LHCN-M2 (cell line): ENCODE measurements at places on chromosomes 7 and 10.
A peak's percentile ranks its signal among the peaks of the same experiment; 100 is the strongest.

DNA sequence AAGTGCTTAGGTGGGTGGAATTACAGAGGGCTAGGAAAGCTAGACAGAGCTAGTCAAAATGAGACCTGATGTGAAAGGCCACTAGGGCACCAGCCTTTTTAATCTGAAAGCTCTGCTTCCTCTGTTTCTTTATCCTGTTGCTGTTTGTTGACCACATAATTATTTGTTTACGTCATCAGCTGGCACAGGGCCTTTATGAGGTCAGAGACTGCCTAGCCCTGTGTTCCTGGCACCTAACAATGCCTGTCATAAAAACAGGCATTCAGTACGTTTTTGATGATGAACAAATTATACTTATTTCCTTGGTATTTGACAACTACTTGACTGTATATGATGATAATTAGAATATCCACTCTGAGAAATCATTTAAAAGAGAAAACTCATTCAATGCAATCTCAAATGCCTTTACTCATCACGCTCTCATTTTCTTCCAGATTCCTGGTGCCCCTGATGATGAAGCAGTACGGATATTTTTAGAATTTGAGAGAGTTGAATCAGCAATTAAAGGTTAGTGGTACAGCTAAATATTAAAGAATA lies 26.0 kb downstream of the RBM17 start:
- peak; percentile 83 for DNase-seq

DNA sequence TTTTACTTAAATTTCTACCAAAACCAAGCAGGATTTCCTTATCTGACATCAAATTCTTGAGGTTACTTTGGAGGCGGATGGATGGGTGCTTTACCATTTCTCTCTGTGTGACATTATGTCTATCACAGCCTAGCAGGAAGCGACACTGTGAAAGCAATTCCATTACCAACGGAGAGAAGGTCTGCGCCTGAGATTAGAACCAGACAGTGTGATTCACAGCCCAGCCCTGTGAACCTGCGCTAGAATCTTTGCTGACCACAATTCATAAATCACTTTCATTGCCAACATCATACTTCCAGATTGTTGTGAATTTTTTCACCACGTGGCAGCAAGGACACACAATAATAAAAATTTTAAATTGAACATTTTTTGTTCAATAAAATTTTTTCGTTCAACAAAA lies 126.5 kb downstream of the CUBN start:
- DNase-seq = peak; percentile 93

- DNase-seq = no peak
Observed at GRCh38 chr7:135386776-135387175, 123.1 kb downstream of the CNOT4 start.

DNA sequence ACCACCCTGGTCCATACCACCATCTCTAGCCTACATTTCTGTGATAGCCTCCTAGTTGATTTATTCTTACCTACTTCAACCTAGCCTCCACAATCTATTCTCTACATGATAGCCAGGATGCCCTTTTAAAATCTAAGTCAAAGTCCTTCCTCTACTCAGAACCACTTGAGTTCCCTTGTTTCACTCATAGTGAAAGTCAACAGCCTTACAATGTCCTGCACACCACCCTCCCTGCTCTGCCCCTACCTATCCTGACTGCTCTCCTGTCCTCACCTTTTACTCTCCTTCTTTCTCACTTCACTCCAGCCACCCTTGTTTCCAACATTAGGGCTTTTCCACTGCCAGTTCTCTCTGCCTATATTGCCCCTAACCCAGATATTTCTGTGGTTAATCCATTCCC lies 146.7 kb downstream of the GRM3 start:
- no peak for DNase-seq

- DNase-seq = no peak
Observed at GRCh38 chr10:71124921-71125748, 87.2 kb upstream of the UNC5B start.
